ENCODE measurements at places on chromosomes 6 and 20.

DNA sequence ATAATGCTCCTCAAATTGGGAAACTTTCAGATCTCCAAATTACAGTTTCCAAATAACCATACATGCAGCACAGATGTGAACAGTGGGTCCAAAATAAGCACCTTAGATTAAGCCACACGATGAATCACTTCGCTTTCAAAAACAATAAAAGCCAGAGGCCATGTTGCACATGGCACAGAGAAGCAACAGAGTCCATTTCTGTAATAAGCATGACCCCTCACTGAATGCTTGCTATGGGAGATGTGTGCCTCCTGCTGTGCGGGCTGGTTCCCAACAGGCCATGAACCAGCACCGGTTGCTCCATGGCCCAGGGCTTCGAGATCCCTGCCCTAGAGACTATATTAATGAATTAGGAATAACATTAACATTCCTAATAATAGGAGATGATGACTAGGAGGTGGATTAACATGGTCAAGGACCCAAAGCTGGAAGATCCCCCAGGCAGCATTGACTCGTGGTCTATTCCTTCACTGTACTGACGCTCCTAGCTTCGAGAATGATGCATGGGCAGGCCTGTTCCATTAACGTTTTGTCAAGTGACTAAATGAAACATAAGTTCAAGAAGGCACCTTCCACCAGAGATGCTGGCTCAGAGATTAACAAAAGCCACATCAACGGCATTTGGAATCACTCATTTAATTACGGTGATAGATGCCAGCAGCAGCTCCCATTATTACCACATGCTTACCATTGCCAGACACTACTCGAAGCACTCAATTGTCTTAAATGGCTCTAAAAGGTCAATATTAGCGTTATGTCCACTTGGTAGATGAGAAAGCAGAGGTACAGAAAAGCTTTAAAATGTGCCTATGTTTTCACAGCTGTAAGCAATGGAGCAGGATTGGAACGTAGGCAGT, 470.6 kb upstream of the AGPAT4 start:
- peak; percentile 64 for DNase-seq

- DNase-seq = no peak
Observed at GRCh38 chr20:12030470-12030869, 112.8 kb downstream of the BTBD3 start.

DNA sequence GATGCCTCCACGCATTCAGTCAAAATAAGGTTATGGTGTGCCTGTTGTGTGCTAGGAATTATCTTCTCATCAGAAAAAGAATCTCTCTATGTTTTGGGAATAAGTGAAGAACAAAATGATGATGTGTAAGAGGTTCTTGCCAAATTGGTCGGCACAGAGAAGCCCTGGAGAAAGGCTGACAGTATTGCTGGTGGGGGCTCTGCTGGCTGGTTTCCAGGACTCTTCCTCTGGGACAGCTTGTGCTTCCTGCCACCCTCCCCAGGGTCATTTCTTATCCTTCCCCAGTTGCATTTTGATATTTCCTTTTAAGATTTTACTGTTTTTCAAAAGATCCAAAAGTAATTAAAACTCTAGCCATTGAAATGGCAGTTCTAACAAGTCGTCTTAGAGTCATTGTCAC, 22.1 kb downstream of the CST4 start:
- no peak for DNase-seq

GRCh38 chr20:53838311-53838868, 232.0 kb downstream of the BCAS1 start:
- DNase-seq = no peak

DNA sequence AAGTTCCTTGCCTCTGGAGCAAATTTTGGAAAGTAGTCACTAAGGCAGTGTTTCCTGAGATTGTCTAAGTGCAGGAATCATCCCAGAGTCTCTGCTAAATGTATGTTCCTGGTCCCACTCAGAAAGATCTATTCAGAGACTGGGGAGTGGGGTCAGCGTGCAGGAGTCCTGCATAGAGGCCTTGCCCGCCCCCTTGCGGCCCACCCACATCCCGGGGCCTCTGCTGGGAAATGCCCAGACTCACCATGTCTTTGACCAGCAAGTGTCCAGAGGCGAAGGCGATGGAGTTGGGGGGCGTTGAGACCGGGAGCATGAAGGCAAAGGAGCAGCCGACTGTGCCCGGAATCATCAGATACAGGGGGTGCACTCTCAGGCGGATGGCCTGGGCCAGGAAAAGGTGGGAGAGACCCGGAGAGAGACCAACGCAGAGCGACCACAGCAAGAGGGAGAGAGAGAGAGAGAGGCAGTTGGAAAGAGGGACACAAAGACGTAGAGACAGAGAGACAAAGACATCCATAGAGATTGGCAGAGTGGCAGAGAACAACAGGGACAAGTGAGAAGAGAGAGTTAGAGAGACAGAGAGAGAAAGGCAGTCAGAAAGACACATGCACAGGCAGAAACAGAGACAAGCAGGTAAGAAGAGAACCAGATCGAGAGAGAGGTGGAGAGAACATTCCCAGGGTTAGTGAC, 12.9 kb upstream of the OCSTAMP start:
- DNase-seq = no peak

DNA sequence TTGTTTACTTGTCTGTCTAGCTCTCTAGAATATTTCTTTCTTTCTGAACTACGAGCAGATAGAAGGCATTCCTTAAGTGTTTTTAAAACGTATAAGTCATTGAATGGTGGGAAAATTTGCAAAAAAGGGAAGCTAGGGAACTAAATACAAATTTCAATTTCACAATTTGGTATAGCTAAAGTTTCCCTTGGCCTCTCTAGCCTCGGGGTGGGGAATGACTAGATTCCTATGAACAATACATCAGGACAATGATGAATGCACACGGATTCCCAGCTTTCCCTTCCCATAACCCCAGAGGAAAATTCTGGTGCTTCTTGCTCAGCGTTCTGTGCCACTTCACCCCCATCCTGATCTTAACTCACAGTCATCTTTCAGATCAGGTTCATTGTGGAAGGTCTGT, 113.3 kb upstream of the ASF1A start:
- no peak for DNase-seq

DNA sequence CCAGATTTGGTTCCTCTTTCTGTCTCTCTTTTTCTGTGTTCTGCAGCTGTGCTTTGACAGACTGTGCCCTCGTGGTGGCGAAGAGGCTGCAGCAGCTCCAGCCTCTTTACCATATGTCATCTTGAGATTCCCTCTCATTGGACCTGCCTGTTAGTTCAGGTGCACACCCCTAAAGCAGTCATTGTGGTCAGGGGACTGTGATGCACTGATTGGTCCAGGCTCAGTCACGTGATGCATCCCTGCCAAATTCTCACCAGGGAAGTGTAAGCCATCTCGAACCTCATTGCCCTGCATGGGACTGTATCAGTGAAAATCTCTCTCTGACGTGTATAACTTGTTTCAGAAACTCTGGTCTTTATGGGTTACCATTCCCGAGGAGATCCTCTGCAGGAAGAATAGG, 160.3 kb downstream of the EYA2 start:
- no peak for DNase-seq

DNA sequence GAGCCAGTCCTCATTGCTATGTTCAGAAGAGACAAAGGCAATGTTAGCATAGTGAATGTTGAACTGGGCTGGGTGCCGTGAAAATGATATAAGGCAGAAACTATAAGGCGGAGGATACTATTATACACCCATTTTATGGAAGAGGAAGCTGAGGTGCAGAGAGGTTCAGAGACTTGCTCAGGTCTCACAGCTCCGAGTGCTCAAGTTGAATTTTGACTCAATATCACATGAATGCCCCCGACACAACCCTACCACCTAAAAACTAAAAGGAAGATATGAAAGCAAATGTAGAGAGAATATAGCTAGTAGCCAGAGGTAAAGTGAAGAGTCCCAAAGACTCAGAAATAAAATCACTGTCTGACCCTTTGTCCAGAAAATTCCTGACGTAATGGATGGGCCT, 56.7 kb downstream of the PPP1R16B start:
- no peak for DNase-seq

DNA sequence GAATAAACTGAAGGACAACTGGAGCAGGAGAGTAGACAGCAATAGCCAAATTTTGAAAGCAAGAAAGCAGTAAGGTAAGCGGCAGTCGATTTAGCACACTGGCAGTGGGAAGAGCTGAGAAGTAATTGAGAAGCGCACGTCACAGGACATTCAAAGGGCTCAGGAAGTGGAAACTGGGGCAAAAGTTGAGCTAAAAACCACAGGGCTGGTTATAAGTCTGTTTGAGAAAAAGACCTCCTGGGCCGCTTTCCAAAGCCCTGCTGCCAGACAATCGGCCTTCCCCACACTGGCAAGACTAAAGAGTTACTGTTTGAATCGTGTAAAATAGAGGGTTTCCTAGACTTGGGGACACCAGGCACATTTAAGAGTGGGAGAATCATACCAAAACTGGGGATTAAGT, 161.4 kb downstream of the DNAH8 start:
- DNase-seq = no peak

- DNase-seq = no peak
Observed at GRCh38 chr20:41011551-41012067, 17.0 kb upstream of the TOP1 start.

DNA sequence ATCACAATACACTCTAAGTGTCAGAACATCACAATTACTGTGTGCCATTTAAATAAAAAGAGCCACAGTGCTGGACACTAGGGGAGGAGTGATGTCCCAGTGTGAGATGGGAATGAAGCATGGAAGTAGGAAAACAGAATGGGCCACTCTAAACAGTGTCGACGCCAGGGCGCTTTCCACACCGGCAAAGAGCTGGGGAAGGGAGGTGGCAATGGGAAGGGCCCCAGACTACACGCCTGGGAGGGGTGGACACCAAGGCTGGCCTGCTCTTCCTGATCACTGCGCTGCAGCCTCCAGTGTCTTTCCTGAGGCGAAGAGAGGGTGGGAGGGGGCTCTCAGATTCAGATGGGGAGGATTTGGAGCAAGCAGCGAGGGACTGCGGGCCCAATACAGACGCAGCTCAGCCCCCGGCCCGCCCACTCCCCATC, 75.9 kb downstream of the ERMARD start:
- no peak for DNase-seq

DNA sequence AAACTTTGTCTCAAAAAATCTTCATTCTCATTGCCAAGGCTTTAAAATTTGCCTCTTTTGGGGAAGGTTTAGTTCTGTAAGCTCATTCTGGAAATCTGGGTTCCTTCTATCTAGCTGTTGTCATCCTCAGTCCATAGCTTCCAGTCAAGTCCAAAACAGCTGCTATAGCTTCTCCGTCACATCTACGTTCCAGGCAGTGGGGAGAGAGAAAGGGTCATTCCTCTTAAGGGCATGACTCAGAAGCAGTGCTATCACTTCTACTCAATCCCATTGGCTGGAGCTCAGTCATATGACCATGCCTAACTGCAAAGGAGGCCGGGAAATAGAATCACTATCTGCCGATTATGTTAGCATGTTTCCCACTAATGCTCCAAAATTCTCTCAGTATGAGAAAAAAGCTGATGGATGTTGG, 141.4 kb upstream of the PTPN1 start:
- DNase-seq = peak; percentile 65

DNA sequence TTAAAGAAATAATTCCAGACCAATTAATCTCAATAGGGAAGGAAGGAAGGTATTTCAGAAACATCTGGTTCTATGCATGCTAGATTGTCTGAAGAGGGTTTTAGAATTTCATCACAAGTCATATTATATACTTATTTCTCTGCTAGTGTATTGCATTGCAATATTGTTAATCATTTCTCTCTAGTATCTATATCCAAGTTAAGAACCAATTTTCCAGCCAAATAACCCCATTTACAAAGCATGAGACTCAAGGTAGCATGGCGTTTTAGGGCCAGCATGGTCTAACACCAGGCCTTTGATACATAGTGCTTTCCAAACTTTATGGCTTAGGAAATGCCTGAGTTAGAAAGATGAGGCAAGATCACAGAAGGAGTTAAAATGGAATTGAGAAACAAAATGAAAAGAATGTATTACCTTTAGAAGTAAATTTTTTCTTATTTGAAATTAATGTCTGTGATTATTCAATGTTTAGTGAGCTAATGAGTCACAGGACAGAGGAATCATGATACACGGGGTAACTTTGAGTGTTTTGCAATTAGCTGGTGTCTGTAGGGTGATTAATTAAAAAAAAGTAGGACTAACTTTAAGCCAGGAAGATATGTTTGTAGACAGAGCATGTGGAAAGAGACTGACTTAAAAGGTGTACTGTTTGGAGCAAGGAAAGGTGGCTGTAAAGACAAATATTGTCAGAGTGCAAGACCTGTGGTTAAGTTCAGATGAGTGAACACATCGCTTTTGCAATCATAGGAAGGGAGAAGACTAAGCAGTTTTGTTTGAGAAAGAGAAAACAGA, 1006.2 kb upstream of the CITED2 start:
- peak; percentile 46 for DNase-seq

GRCh38 chr6:3208098-3208774, 19.2 kb downstream of the TUBB2B start:
- DNase-seq = peak; percentile 73

- DNase-seq = no peak
Observed at GRCh38 chr20:37315452-37316110, 26.1 kb downstream of the MANBAL start.

Data from cardiac fibroblast (primary cell).